ENCODE measurements at places on chromosomes 1 and 21.

DNA sequence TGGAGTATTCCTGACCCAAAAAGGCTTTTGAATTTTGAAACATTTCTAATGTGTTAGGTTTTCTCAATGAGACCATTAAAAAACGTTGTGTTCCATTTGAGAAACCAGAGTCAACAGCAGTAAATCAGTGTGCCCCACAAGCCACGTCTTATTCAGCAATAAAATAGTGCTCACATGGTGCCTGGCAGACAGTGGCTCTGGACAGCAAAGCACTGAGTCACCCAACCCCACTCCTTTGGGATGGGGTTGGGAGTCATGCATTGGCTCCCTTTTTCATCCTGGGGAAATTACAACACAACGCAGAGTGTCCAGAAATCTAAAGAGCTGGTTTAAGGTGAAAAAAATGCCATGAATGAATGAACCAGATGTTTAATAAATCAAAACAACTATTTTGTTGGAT, 46.5 kb downstream of the KCNJ15 start:
- DNase-seq = no peak

DNA sequence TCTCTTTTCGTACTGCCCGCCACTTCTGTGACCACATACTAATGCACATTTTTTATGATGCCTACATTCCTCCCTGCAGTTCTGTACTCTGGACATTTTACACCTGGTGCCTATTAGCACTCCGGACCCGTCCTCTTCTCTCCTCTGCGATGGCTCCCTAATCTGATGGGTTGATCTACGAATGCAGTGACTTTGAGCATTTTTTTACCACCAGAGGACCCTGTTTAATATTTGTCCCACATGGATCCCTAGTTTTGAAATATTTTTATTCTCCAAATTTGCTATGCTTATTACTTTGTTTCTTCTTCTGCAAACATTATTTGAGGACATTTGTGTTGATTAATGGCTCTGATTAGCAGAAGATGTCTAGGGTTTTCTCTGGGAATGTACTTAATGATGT, 5.2 kb downstream of the PPFIA4 start:
- DNase-seq = no peak

GRCh38 chr1:15627343-15627988, 10.2 kb downstream of the DDI2 start:
- no peak for DNase-seq

DNA sequence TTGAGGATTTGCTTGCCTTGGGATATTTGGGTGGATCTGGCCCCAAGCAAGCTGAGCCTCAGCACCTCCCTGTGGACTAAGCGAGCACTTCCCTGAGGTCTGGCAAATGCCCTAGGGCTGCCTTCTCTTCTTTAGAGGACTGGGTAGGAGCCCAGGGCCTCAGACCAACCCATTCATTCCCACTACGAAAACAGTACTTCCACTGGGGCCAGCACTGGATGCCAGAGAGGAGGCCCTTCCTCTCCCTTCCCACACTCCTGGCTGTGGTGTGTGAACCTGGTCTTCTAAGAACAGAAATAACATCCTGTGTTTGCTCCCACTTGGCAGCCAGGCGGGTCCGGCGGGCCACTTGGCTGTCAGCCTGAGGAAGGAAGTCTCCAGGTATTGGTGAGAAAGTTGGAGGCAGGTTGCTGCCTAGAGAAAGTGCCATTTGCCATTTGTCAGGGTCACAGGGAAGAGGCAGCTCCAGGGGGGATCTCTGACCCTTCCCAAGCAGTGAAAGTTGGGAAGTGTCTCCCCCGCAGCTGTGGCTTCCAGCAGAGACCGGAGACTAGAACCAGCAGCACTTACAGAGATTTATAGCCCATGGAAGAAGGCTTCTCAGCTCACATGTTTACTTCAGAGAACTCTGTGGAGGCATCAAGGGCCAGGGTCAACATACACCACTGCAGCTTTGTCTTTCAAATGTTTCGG, 323.5 kb downstream of the SIPA1L2 start:
- DNase-seq = no peak

GRCh38 chr1:223211323-223211985, 68.4 kb upstream of the TLR5 start:
- no peak for DNase-seq

DNA sequence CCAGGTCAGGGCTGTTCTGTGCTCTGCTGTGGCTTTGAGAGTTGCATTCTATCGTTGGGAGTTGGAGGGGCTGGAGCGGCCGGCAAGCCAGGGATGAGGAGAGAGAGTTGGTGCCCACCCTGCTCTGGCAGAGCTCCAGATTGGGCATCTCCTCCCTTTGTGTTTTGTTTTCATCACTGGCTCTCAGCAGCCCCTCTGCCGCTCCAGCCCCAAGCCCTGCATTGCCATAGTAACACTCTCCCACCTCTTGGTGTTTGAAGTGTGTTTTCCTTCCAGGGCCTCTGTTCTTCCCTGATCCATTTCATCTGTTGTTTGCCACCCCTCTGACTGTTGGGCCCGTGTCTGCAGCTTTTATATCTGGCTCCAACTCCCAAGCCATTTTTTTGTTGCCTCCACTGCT, 152.7 kb downstream of the URB2 start:
- DNase-seq = no peak

- peak; percentile 64 for DNase-seq
Measured at GRCh38 chr1:101235696-101236515, 913 bp upstream of the S1PR1 start.

GRCh38 chr1:228171221-228171891, 5.8 kb downstream of the IBA57 start:
- no peak for DNase-seq

GRCh38 chr1:34705077-34705476, 49.8 kb upstream of the GJB5 start:
- DNase-seq = no peak
